ENCODE measurements at places on chromosomes 2 and 18.

- DNase-seq = no peak
Measured at GRCh38 chr2:238901461-238902057, 53.7 kb downstream of the TWIST2 start.

GRCh38 chr18:62781893-62782292 is 66.6 kb downstream of the PHLPP1 start:
- no peak for DNase-seq

- DNase-seq = no peak
Measured at GRCh38 chr2:199019898-199020507, 437.7 kb downstream of the SATB2 start.

GRCh38 chr2:155141418-155141817 is 442.9 kb downstream of the KCNJ3 start:
- no peak for DNase-seq

DNA sequence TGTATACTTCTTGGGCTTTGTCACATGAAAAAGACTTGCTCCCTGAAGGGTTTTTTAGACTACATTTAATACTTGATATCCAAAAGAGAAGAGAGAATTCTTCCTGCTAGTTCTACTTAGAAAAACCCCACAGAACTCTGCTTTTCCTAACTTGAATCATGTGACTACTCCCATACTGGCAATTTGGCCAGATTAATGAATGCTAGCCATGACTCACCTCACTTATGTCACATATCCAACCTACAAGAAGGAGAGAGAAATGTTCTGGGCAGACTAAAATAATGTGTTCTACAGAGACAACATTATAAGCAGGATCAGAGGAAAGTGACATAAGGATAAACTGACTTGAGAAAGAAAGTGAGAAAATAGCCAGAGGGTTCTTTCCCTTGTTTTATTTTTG is 249.3 kb upstream of the GULP1 start:
- DNase-seq = no peak

GRCh38 chr2:26623541-26624495 is 17.3 kb downstream of the CIB4 start:
- peak; percentile 93 for DNase-seq

- no peak for DNase-seq
Measured at GRCh38 chr2:197045115-197045514, 118.6 kb upstream of the PGAP1 start.

- no peak for DNase-seq
Measured at GRCh38 chr2:29787473-29788465, 133.6 kb downstream of the ALK start.

GRCh38 chr2:73264783-73265182 is 19.5 kb downstream of the FBXO41 start:
- DNase-seq = no peak

- DNase-seq = no peak
Measured at GRCh38 chr2:45191976-45192375, 182.7 kb upstream of the SIX2 start.

DNA sequence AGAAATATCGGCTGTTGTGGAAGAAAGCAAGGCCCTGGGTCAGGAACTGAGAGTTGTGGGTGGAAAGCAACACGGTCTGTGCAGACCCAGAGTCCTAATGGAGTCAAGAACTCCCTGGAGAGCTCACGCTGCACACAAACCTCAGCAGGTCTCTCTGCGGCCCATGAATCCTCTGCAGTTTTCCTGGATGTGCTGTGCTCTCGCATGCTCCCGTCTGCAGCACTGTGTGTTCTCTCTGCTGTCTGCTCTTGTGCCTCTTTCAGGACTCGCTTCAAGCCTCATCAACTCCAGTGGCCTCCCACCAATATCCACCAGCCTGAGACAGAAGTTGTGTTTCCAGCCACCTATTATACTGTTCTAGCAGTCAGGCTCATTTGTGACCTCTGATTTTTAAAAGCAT is 24.3 kb downstream of the RNU4ATAC start:
- no peak for DNase-seq

GRCh38 chr2:15620340-15620739 is 28.7 kb downstream of the DDX1 start:
- DNase-seq = no peak

DNA sequence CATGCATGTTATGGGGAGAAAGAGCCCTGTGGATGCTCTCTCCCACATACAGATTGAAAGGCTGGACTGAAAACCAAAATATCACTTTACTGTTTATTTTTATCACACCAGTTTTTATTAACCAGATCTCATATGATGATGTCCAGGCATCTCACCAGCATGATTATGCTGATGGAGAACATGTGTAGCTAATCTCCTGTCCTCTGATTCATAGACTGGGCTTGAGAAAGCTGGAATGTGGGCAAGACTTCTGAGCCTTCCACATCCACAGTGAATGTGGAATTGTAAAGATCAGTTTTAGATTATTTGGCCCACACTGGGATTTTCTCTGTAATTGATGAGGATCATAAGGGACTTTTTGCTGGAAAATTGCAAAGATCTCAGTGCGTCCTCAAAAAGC is 137.9 kb downstream of the ICOS start:
- no peak for DNase-seq

- no peak for DNase-seq
Measured at GRCh38 chr2:46313063-46313462, 15.9 kb downstream of the EPAS1 start.

DNA sequence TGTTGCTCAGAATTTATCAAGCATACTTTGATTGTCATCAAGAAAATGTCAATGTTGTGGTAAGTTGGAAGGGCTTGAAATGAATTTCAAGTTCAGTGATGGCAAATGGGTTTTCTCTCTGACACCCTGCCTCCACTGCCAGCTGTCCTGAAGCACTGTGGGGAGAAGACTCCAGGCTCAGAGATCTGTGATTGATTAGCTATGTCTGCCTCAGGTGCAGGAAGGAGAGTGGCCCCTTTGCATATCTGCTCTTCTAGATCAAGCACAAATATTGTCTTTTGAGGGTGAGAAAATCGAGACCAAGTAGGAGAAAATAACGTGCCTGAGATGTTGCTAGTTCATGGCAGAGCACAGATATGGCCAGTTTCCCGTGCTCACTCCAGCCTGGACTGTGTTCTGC is 178.8 kb upstream of the GLI2 start:
- DNase-seq = no peak

DNA sequence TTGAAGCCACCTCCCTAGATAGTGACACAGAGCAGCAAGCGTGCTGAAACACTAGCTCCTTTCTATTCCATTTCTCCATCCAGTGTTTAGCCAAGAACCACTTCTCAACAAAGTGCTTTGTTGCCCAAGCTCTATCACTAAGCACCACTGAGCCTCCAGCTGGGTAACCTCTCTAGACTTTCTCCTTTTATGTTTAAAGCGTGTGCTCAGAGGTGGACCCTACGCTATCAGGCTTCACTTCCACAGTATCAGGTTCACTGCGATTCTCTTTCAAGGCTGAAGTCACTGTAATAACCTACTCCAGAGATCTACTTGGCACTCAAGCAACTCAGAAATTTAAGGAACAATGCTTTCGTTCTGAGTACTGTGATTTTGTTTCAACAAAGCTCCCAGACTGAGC is 197.9 kb downstream of the LNPK start:
- DNase-seq = no peak

DNA sequence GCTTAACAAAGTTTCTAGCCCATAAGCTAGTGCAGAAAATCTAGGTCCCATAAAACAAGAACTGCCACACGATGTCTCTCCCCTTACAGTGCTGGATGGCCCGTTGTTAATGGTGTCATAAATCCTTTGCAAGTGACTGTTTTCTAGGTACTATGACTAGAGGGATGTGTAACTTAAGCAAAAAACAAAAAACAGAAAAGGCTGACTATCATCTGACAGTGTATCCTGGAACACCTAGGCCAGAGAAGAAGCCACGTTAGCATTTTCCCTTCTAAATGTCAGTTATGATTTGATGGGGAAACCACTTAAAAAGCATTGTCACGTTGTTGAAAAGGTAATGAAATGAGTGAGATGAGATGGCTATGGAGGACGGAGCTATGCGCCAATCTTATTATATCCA is 2.4 kb downstream of the CASP8 start:
- no peak for DNase-seq

DNA sequence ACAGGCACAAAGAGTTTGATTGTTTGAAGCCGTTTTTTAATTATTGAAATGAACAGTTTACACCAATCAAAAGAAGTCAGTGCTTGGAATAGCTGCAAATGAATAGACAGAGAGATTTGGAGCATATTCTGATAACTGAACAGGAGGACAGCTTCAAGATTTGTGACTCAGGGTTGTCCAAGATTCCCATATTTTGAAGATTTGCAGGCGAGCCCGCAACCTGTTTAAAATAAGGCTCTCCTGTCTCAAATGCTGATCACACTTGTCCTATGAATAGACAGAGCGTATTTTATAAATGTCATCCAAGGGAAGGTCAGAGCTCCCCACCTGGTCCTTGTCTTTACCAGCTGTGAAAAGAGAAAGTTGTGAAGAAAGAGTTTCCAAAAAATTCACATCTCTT is 198.7 kb downstream of the RNF144A start:
- DNase-seq = no peak

DNA sequence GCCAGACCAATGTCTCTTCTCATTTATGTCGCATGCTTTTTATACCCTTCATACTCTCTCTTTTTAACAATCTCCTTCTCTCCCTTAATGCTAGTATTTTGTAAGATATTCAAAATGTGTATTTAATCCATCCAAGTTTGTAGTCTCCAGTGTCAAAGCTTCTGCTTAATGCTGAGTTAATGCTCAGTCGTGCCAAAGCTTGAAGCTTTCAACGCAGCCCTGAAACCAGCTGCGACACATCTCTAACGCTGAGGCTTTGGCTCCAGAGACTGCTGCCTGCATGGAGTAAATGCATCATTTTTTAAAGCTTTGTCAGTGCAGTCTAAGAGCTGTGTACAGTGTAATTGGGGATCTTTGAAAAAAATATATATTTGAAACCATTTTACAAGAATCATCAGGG is 2108.8 kb upstream of the PIK3C3 start:
- DNase-seq = no peak

GRCh38 chr2:121868652-121869051 is 113.2 kb downstream of the TSN start:
- peak; percentile 2 for DNase-seq

GRCh38 chr2:112472547-112473263 is 9.3 kb upstream of the TTL start:
- DNase-seq = no peak

- no peak for DNase-seq
Measured at GRCh38 chr2:96891591-96892333, 21.9 kb upstream of the SEMA4C start.

GRCh38 chr2:217685255-217685605 is 317.6 kb downstream of the TNS1 start:
- DNase-seq = no peak

DNA sequence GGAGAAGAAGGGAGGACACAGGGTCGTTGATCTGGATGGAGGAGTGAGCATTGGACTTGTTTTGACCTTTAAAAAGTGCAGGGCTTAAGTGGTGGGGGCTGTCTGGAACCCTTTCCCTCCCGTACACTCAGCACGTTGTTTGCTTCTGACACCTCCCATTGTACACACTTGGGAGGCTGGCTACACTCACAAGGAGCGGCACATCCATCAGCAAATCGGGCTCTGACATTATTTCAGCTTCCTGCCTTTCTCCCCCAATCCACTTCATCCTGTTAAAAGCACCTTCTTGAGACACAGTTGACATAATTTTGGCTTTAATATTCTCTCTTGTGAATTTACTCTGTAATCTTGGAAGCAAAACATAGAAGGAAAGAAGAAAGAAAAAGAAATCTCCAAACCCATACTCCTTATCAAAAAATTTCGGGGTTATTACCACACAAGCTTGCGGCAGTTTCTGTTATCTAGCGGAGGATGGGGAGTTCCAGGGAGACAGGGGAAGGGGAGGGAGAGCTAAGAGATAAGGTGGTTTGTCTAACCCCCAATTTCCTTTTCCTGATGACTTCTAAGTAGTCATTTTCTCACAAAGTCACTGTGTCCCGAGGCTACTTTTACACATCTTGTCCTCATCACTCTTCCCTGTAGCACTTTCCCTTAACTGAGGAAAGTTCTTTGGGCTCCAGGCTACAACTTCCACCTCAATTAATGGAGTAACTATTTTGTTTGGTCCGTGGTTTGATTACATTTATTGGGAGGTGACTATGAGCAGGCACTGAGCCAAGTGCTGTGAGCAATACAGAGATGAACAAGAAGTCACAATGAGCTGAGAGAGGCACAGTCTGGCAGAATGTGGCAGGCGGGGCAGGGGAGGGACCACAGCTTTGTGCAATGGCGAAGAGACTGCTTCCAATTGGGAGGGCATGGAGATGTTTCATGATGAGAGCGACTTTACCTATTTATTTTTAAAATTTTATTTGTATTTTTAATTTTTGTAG is 240.1 kb upstream of the MEX3C start:
- DNase-seq = no peak

DNA sequence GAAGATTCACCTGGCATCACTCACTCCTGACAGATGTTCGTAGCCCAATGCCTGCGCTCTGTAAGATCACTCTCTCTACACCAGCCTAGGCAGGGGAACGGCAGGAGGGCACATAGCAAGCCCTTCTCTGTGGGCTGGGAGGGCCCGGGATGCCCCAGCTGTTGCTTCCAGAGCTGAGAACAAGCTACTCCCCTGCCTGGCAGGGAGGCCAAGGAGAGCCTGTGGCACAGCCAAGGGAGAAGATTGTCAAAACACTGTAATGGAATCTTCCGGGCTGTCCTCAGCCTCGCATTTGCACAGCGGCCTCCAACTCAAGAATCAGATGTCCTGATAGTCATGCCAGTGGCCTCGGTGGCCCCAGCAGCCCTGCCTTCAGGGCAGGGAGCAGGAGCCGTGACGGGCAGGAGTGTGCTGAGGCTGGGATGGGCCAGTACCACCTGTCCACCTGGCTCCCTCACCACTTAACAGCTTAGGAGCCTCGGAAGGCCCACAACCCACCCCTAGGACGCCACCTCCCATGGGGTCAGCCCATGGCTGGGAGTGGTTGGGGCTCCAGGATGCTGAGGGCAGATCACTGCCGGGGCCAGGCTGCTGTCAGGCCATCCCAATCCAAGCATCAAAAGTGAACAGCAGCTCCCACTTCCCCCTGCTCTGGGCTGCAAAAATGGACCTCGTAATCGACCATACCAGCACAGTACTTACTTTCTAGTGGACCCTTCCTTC is 21.9 kb upstream of the SLC35F6 start:
- DNase-seq = no peak

- no peak for DNase-seq
Measured at GRCh38 chr2:224194161-224194560, 155.1 kb upstream of the SERPINE2 start.

- DNase-seq = no peak
Measured at GRCh38 chr2:134401789-134402188, 147.9 kb downstream of the MGAT5 start.

GRCh38 chr2:185404578-185404977 is 334.0 kb upstream of the FSIP2 start:
- no peak for DNase-seq
